Suprapubic skin (tissue), 4 donors: ENCODE measurements at places on chromosomes 12 and 14. TPM values are rescaled to one million over a fixed set of nuclear protein-coding genes. Genes with fewer than 3 reads are reported as not detected.
A peak's percentile ranks its signal among the peaks of the same experiment; 100 is the strongest.

PPP1R36 gene
- total RNA-seq: 2.7 TPM

DLGAP5 gene
- total RNA-seq: 0.72 TPM

KIF5A gene
- total RNA-seq: 0.23 TPM

DNA sequence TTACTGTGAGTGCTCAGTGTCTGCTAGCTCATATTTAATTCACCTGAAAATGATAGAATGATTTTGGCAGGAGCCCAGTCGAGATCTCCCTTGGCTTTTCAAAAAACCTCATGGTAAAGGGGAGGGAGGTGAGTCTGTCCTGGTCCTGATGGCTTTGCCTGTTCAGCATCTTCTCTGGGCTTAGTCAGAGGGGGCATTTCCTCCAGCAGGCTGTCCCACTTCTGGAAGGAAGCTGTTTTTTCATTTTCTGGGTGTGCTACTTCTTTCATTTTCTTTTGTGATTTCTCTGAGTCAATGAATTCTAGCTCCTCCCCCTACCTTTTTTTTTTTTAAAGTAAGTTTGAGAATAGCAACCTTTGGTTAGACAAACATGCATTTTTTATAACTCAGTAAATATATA lies 58.8 kb downstream of the TMX1 start:
- H3K27me3 ChIP-seq: no peaks in the 10 kb centered on the region
- H3K36me3 ChIP-seq: no peaks in the 10 kb centered on the region
- no peak overlapping the region for H3K27ac ChIP-seq
- DNase-seq: no peak
- H3K4me3 ChIP-seq: no peak overlapping the region
- peaks cover 14% of the 10 kb centered on the region for H3K4me1 ChIP-seq

- no peak overlapping the region for H3K27ac ChIP-seq
- H3K27me3 ChIP-seq: no peaks in the 10 kb centered on the region
- no peak for DNase-seq
- no peaks in the 10 kb centered on the region for H3K4me1 ChIP-seq
These were observed 44.4 kb upstream of the KCNK13 start for GRCh38 chr14:90017371-90017770.

SLC5A8 gene
- total RNA-seq: 0.60 TPM

GRCh38 chr14:87142551-87143211 lies 850.3 kb downstream of the GALC start:
- no peak overlapping the region for H3K27ac ChIP-seq
- no peak overlapping the region for H3K4me3 ChIP-seq
- H3K36me3 ChIP-seq: no peaks in the 10 kb centered on the region
- H3K27me3 ChIP-seq: no peaks in the 10 kb centered on the region
- H3K4me1 ChIP-seq: no peaks in the 10 kb centered on the region

PRKCH gene
- total RNA-seq: 50.1 TPM

GRCh38 chr12:42815068-42815467 lies 225.5 kb upstream of the PRICKLE1 start:
- H3K27ac ChIP-seq: no peak overlapping the region
- no peaks in the 10 kb centered on the region for H3K4me1 ChIP-seq
- H3K4me3 ChIP-seq: no peak overlapping the region
- no peaks in the 10 kb centered on the region for H3K27me3 ChIP-seq

DNA sequence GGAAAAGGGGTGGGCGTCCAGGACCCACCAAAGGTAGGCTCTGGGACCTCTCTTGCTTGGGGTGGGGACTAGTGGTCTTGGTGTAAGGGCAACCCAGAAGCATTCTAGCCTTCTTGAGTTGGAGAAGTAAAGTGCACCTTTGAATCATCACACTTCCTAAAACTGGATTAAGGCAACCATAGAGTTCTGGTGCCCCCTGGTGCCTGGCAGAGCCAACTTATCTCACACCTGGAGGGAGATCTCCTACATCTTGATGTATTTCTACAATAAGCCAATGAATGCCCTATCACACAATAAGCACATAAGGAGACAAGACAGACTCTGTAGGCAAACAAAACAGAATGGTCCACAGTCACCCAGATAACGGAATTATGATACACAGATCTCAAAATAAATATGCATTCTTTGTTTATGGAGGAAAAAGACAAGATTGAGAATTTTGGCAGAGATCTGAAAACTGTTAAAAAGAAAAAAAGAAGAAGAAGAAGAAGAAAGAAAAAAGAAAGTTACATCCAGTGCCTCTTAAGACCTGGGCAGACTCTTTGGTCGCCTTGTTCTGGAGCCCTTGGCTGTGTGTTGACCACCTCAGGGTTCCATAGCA lies 95.9 kb upstream of the PPP2R5C start:
- H3K27ac ChIP-seq: no peak overlapping the region
- peaks cover 32% of the 10 kb centered on the region for H3K27me3 ChIP-seq
- H3K4me3 ChIP-seq: no peak overlapping the region
- no peaks in the 10 kb centered on the region for H3K4me1 ChIP-seq

GRCh38 chr14:96934638-96935330 lies 137.6 kb downstream of the VRK1 start:
- no peak for DNase-seq
- H3K4me3 ChIP-seq: no peak overlapping the region
- H3K27me3 ChIP-seq: no peaks in the 10 kb centered on the region
- no peak overlapping the region for H3K27ac ChIP-seq
- H3K36me3 ChIP-seq: no peaks in the 10 kb centered on the region

GRCh38 chr12:26870491-26871419 lies 37.8 kb upstream of the ITPR2 start:
- no peak overlapping the region for H3K27ac ChIP-seq
- H3K27me3 ChIP-seq: no peaks in the 10 kb centered on the region
- DNase-seq: no peak
- no peak overlapping the region for H3K4me3 ChIP-seq
- H3K36me3 ChIP-seq: no peaks in the 10 kb centered on the region
- H3K4me1 ChIP-seq: peaks cover 17% of the 10 kb centered on the region

DNA sequence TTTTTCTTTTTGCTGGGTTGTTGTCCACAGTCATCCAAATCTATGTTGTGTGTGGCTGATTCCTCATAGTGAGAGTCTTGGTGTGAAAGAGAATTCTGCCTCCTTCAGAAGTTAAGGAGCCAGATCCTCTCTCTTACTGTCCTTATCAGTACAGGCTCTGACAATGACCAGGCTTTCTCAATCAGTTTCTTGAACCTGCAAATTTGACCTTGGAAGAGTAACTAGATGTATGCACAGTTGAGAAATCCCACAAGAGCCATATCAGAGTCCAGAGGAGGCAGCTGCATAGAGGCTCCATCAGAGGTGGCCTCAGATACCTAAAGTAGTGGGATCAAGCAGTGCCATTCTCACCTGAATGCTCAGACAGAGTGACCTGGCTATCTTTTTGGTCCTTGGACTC lies 5.5 kb upstream of the GALC start:
- H3K4me3 ChIP-seq: no peak overlapping the region
- no peak for DNase-seq
- H3K27me3 ChIP-seq: no peaks in the 10 kb centered on the region
- peaks cover 2% of the 10 kb centered on the region for H3K4me1 ChIP-seq
- H3K27ac ChIP-seq: no peak overlapping the region
- H3K36me3 ChIP-seq: no peaks in the 10 kb centered on the region

- H3K36me3 ChIP-seq: no peaks in the 10 kb centered on the region
- no peaks in the 10 kb centered on the region for H3K27me3 ChIP-seq
- H3K4me1 ChIP-seq: peaks cover 22% of the 10 kb centered on the region
- no peak overlapping the region for H3K4me3 ChIP-seq
These were observed 61.7 kb upstream of the OVCH1 start for GRCh38 chr12:29559198-29559597.

GRCh38 chr14:53748691-53749090 lies 207.9 kb downstream of the BMP4 start:
- H3K27ac ChIP-seq: no peak overlapping the region
- no peak overlapping the region for H3K4me3 ChIP-seq
- no peaks in the 10 kb centered on the region for H3K36me3 ChIP-seq
- no peak for DNase-seq
- H3K4me1 ChIP-seq: no peaks in the 10 kb centered on the region

GPR132 gene
- 0.96 TPM for total RNA-seq

GRCh38 chr12:12788131-12788530 lies 2.7 kb downstream of the APOLD1 start:
- peaks cover 42% of the 10 kb centered on the region for H3K4me1 ChIP-seq
- no peaks in the 10 kb centered on the region for H3K36me3 ChIP-seq
- no peak for DNase-seq
- H3K27ac ChIP-seq: peak overlapping the region; percentile 48

GRCh38 chr12:111412007-111412829 lies 6.5 kb downstream of the SH2B3 start:
- DNase-seq: no peak
- H3K4me3 ChIP-seq: no peak overlapping the region
- H3K27ac ChIP-seq: peak overlapping the region; percentile 57

GRCh38 chr12:63313139-63313538 lies 162.1 kb upstream of the AVPR1A start:
- no peak overlapping the region for H3K27ac ChIP-seq
- no peak for DNase-seq
- H3K4me1 ChIP-seq: no peaks in the 10 kb centered on the region
- H3K4me3 ChIP-seq: no peak overlapping the region

DNA sequence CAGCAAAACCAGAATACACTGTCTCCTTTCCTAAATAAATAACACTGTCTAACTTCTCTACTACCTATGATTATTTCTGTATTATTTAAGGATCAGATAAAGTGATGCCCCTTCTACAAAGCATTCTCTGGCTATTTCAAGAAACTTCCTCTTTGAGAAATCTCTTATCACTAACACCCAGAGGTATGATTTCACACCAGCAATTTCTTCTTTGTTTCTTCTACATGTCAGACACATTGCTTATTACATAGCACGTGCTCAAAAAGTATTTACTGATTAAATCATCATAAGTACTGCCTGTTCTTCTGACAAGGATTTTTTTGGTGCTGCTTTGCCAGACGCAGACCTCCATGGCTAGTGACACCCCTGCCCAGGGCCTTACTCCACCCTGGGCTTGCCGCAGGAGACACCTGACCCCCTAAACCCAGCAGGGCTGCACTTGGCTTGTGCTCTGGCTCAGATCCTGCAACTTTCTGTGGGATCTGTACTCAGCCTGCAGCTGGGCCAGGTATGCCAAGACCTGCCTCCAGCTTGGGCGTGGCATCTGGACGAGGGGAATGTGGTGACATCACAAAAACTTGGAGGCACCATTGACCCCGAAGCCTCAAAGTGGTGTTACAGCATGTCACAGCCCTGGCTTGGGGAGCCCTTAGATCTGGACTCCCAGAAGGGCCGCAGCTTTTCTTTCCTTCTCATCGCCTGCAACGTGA lies 15.4 kb upstream of the HIGD1C start:
- DNase-seq: no peak
- peaks cover 44% of the 10 kb centered on the region for H3K4me1 ChIP-seq
- peaks cover 11% of the 10 kb centered on the region for H3K36me3 ChIP-seq
- no peaks in the 10 kb centered on the region for H3K27me3 ChIP-seq

GRCh38 chr14:97491697-97492096 lies 694.5 kb downstream of the VRK1 start:
- H3K27ac ChIP-seq: no peak overlapping the region
- H3K4me1 ChIP-seq: no peaks in the 10 kb centered on the region
- H3K36me3 ChIP-seq: no peaks in the 10 kb centered on the region
- no peak for DNase-seq
